ENCODE measurements at places on chromosomes 7 and 10. TPM values are rescaled to one million over a fixed set of nuclear protein-coding genes. Genes with fewer than 3 reads are reported as not detected.

DNA sequence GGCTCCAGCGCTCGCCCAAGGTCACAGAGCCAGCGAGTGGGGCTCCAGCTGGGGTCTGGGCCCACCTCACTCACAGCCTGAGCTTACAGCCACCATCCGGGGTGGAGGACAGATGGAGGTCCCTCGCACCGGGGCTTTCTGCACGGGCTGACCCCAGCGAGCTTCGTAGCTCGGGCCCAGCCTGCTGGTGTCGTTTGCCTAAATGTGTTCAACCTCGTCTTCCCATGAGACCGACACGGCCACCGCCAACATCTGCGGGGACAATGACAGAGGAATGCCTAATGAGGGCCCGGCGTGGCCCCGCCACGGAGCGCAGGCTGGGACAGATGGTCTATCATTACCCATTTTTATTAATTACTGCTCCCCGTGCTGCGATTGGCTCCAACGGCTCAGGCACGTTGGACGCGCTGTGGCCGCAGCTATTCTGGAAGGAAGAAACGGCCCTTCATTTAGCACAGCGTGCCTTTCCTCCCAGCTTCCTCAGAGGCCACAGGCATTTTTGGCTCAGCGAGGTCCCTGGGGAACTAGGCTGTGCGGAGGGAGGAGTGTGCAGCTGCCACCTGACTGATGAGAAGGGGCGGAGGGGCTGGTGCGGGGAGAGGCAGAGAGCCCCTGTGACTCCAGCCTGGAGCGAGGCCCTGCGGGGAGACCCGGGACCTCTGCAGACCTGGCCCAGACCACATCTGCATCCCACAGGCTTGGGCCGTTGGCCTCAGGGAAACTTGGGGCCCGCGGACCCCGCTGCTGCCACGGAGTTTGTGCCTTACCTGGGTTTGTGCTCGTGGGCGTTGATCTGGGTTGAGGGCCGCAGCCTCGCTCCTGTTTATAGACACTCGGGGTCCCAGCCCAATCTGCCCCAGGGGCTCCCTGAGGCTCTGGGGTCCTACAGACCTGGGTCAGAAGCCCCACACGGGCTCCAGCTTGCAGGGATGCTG, 22.9 kb upstream of the ELFN1 start:
- no peak for DNase-seq

GRCh38 chr10:88693392-88694020, 12.5 kb upstream of the LIPK start:
- DNase-seq, result no peak

- DNase-seq, result no peak
These were observed 59.7 kb upstream of the CCDC6 start for GRCh38 chr10:59965899-59966650.

GRCh38 chr10:124990671-124991625, 49.0 kb downstream of the ZRANB1 start:
- DNase-seq, result no peak

GRCh38 chr7:107201795-107202450, 33.1 kb downstream of the HBP1 start:
- DNase-seq, result no peak

DNA sequence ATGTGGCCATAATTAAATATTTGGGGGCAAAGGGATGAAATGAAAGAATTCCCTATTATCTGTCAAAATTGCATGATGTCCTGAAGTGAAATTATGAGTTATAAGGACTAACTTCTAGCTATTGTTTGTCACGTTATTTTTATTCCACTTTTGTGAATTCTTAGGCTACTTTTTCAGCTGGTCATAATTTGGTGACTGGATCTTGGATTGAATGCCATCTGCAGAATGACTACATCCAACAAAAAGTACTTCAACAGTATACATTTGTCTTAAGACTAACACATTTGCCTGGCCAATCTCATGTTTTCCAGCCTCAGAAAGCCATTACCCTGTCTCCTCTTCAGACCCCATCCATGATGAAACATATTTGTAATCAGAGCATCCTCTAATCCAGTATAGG, 48.1 kb upstream of the WNT16 start:
- no peak for DNase-seq

- no peak for DNase-seq
These were observed 631 bp downstream of the SUPV3L1 start for GRCh38 chr10:69180525-69181204.

DNA sequence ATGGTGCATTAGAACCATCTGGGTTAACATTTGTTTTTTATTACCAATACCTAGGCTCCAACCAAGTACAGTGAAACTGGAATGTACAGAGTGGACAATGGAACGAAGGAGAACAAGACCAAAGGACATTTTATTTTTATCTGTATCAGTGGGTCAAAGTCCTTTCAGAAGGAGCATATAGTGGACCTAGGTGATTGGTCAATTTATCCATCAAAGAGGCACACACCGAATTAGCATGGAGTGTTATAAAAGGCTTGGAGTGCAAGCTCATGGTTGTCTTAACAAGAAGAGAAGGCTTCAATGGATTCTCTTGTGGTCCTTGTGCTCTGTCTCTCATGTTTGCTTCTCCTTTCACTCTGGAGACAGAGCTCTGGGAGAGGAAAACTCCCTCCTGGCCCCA, at the start of gene CYP2C9:
CYP2C9 (plus strand) TSS at position 276 of the 400 bp plus-strand sequence; CDS start at position 301, 25 bp downstream.
- no peak for DNase-seq

GRCh38 chr10:48501787-48502771, 102.8 kb downstream of the ARHGAP22 start:
- DNase-seq, result no peak

DNA sequence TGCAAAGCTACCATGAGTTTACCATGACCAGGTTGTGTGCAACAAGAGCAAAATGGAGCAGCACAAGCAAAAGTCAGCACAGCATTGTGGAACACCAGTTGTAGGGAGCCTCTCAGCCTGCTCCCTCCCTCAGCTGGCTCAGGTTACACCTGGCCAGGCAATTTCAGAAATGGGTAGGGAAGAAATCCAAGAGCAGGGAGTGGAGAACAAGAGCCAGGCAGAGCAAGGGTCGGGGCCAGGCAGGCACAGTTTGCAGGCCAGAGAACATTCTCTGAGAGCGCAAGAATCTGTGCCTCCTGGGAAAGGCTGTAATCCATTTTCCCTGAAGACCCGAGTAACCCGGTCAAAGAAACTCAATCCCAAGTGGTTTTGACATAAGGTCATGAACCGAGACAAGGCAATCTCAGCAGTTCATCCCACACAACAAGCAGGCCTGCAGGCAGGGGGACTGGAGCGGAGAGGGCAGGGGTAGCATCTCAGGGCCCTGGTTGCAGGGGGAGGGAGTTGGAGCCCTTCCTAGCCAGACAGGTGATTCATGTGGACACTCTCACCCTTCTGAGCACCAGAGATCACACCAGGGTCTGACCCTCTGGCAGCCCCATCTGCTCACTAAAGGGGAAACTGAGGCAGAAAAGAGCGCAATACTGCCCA, 258.4 kb downstream of the PLXNA4 start:
- no peak for DNase-seq

- no peak for DNase-seq
These were observed 12.8 kb upstream of the TIAL1 start for GRCh38 chr10:119609516-119609915.

- DNase-seq, result no peak
These were observed 7.2 kb downstream of the ADCY1 start for GRCh38 chr7:45581271-45581780.

- DNase-seq, result no peak
These were observed 53.4 kb downstream of the HSPA12A start for GRCh38 chr10:116688741-116689495.

DNA sequence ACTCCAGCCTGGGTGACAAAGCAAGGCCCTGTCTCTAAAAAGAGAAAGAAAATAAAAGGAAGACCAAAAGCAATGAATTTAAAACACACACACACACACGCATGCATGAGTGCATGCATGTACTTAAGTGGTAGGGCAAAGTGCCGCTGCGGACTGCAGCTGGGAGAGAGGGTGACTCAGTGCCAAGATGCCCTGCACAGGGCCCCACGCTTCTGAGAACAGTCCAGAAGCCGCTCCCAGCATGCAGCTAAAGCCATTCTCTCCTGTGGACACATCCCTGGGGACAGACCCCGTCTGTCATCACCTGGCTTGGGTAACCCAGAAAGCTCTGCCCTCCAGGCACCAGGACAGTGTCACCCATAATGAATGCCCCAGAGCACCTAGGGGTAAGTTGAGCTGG, 61.0 kb upstream of the MYL10 start:
- no peak for DNase-seq

ZPBP gene
- total RNA-seq, result not detected

All from omental fat pad (tissue), 4 donors.